Activated CD4-positive, alpha-beta T cell treated with anti-CD3 and anti-CD28 coated beads, Interleukin-10, Interleukin-2, amounts not matched to agents 100 ng/mL and 50 ng/mL, durations not matched to agents 16 hours and 8 hours (primary cell): ENCODE measurements at places on chromosomes 5 and 9.

DNA sequence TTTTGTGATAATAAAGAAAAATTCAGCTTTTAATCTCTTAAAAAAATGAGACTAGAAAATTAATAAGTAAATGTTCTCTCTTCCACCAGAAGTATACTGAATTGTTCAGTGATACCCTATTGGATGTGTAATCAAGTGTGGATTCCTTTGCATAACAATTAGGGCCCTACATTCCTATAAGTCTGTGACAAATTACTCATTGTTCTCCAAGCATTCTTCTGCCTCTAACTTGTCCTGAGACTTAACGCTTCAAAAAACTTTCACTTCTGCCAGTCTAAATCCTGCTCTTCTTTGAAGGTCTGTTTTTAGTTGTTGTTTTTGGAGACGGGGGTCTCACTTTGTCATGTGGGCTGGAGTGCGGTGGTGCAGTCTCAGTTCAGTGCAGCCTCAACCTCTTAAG lies 9.2 kb upstream of the DDX46 start:
- DNase-seq = no peak

- DNase-seq = peak; percentile 11
Measured at GRCh38 chr5:81393783-81394718, at the start of gene ACOT12. TSS of gene ACOT12 (minus strand) at chr5:81394134. CDS start at chr5:81394114, 20 bp downstream.

DNA sequence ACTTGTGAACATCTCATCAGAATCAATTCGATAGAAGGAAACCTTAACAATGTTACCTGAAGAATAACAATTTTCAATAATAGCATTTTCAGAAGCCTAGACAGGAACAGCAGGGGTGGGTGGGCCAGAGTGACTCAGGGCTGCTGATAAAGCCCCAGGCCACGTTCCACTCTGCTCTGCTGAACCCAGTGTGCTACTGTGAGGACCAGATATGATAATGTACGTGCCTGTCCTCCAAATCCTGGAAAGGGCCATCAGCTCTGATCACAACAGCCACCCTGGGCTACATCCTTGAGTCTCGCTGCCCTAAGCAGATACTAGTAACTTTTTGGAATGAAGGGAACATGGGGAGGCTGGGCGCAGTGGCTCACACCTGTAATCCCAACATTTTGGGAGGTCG lies 91.3 kb downstream of the PRRT1B start:
- DNase-seq = no peak

GRCh38 chr9:105507096-105507790 lies 50.7 kb upstream of the FKTN start:
- no peak for DNase-seq

- DNase-seq = no peak
Measured at GRCh38 chr5:178194026-178194425, 6.9 kb upstream of the GMCL2 start.

DNA sequence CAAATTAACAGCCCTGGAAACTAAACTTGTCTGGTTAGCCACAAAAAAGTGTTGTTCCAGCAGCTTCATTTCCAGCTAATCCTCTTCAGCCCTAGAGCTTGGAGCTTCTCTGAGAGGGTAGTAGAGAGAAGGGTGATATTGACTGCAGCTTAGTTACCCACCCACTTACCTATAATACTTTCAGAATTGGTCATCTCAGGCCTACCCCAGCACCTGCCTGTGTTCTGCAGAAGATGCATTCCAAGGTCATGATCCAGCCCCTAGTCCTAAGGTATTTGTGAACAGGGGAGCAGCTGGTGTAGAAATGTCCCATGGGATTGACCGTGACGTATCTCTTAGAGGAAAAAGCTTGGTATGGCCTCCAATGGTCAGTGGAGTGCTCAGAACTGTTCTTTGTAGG lies 289.0 kb downstream of the NR3C1 start:
- no peak for DNase-seq

DNA sequence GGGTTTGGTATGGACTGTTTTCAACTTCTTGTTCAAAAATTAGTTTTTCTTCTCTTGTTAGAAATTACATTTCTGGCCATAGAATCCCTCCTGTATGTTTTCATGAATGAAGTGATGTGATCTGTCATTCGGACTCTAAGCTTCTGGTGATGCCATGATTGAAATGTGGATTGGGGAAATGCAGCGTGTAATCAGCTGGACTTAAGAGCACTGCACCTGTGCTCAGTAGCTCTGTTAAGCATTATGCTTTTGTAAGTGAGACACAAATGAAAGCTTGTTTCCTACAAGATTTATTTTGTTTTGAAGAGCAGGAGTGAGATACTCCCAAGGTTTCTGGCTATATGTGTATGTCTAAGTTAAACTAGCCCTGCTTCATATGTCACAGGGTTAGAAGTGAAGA lies 24.0 kb upstream of the FAM120AOS start:
- no peak for DNase-seq

DNA sequence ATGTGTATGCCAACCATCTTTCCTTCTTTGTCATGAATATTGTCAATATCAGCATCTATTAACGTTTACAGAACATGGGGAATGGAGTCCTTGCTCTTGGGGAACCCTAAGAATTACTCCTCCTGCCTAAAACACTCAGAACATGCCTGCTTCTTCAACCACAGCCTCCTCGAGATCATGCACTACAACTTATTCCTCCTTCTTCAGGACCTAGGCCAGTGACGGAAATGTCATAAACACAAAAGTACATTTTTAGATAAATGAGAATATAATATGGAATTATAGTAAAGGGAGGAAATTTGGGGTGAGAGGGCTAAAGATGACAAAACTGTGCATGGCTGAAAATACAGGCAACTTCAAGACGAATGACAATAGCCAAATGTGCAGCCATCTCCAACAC lies 3.1 kb upstream of the IFNK start:
- no peak for DNase-seq

GRCh38 chr9:96021551-96022444 lies 146.3 kb downstream of the ERCC6L2 start:
- no peak for DNase-seq

DNA sequence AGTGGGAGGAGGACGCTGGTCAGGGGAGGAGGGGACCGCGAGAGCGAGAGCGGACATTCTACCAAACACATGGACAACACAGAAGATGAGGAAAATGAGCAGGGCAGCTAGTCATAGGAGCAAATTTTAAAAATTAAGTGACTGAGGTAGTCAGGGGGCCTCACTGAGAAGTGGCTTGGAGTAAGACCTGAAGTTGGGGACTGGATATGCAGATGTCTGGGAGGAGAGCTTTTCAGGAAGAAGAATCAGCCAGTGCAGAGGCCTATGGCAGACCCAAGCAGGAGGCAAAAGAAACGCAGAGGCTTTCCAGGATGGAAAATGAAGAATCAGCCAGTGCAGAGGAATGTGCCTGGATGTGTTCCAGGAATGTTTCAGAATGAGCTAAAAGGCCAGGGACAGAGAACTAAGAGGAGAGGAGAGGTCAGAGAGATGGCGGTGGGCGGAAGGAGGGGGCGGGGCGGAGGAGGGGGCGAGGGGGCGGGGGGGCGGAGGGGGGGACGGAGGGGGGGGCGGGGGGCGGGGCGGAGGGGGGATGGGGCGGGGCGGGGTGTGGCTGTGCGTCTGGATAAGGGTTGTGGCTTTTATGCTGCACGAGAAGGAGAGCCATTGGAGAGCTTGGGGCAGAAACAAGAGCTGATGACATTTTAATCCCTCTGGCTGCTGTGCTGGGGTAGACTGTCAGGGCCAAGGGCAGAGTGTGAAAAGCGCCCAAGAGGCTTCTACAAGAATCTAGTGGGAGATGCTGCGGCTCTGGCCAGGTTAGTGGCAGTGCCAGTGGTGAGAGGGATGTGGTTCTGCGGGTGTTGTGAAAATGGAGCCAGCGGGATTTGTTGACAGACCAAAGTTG lies 129.6 kb downstream of the KCNIP1 start:
- no peak for DNase-seq

DNA sequence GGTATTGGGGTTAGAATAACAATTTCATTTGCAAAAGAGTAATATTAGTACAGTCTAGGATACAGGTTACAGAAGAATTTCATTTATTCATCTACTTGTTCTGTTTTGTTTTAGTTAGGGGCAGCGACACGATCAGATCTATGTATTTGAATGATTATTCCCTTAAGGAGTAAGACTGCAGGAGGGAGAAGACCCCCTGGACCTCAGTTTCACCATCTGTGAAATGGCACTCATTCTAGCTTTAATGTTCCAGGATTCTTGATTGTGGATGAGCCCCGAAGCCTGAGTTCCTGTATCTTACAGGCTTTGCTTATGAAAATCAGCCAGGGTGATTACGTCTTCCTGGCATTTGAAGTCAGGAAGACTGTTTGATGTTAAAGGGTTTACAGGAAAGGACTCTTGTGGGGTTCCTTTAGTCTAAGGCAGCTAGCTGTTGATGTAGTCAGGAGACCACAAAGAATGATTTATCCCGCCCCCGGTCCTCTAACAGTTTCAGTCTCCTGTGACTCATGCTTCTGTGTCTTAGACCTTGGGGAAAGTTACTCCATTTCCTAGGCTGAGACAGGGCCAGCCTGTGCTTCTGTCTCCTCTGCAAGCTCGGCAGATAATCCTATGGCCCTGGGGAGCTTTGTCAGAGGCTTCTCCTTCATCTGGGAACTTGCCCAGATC lies 11.5 kb downstream of the SMIM3 start:
- DNase-seq = peak; percentile 88

DNA sequence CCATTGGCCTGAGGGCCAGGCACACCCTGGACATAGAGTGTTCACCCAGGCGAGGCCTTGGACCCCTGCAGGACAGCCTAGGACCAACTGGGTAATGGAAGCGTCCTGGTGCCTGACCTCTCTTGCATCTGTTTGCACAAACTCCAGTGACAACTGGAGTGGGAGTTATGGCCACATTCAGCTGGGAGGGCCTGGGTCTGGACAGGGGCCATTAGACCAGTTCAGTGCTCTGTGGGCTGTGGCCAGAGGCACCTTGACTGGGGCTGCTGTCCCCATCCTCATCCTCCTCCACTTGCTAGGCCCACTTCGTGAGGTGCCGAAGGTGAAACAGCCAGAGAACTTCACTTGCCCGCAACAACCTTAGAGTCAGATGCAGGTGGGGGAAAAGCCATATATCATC lies 372.7 kb upstream of the IRX1 start:
- no peak for DNase-seq

GRCh38 chr9:114884787-114885452 lies 45.5 kb downstream of the TNFSF8 start:
- DNase-seq = no peak

DNA sequence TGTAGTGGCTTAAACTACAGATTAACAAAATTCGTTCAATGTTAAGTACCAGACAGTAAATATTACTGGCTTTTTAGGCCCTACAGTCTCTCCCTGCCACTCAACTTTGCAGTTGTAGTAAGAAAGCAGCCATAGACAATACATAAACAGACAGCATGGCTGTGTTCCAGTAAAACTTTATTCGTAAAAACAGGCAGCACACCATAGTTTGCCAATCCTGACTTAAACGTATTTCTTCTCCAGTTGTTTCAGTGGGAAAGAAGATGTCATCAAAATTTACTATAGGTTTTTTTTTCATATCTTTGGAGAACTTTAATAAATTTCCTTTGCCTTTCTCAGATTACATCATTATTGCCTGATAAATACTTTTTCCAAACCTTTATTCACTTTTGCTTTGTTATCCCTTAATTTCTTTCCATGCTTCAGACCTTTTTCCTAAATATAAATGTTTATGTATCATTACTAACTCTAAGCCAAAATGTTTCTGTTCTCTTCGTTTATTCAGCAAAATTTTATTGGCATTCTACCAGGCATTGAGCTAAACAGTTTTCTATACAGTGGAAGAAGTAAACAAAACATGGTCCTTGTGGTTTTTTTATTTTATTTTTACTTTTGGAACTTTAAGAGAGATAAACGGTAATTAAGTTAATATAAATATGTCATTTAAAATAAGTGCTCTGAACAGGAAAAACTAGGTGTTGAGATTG lies 64.5 kb downstream of the SLF1 start:
- DNase-seq = no peak

DNA sequence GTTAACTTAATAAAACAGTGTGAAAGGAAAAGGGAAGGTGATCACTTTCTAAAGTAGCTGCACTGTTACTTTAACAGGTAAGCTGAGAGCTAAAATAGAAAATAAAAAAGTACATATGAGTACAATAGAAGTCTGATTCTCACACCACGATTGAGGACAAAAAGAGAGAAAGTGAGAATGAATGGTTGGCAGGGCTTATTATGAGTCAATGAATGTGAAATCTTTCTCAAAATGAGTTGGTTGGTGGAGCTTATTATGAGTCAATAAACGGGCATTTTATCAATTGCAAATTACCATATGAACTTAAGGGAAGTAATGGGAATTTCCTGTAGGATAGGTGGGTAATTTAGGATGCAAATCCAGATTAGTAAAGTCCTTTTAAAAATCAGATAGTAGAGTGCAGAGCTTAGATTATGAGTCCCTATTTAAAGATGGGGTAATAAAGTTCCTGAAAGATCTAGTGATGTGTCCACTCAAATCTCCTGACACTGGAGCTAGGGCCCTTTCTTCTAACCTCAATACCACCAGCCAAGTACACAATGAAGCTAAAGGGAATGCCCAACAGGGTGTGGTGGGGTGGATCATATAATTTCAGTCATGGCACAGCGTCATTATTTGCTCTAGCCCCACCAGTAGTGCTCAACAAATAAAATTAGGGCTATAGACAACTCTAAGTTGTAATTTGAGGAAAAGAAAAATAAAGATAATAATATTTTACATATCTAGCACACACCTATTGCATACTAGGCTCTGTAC lies 21.1 kb upstream of the TLR4 start:
- DNase-seq = peak; percentile 71

DNA sequence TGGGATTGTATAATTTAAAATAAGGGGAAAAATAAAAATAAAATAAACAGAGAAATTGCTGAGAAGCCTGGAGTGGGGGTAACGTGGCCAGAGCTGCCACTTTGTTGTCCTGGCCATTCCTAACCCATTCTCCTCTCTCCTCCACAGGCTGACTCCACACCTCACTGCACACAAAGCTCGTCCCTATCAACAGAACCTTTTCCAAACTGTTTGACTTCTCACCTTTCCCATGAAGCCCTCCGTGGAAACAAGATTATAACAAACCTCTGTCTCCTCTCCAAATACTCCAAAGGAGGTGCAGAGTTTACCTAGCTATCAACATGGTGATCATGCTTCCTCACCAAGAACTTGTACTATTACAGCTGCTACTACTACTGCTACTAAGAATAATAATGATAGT lies 151.1 kb downstream of the GLIS3 start:
- DNase-seq = no peak

- peak; percentile 78 for DNase-seq
Measured at GRCh38 chr5:149831492-149831891, 101.4 kb downstream of the PPARGC1B start.

- DNase-seq = no peak
Measured at GRCh38 chr5:54313311-54314270, 3.2 kb upstream of the ARL15 start.

GRCh38 chr9:33273266-33273971 lies 8.6 kb downstream of the CHMP5 start:
- no peak for DNase-seq

- no peak for DNase-seq
Measured at GRCh38 chr5:38776149-38776896, 69.5 kb upstream of the OSMR start.

GRCh38 chr5:23314827-23315226 lies 192.6 kb upstream of the PRDM9 start:
- no peak for DNase-seq

- no peak for DNase-seq
Measured at GRCh38 chr9:134188386-134189144, 24.2 kb upstream of the RNU6ATAC start.
